ENCODE measurements at places on chromosomes 4 and X. TPM values are rescaled to one million over a fixed set of nuclear protein-coding genes. Genes with fewer than 3 reads are reported as not detected.

CHST7 gene
- total RNA-seq, result 10.0 TPM

CHIC1 gene
- total RNA-seq, result 10.4 TPM

DNA sequence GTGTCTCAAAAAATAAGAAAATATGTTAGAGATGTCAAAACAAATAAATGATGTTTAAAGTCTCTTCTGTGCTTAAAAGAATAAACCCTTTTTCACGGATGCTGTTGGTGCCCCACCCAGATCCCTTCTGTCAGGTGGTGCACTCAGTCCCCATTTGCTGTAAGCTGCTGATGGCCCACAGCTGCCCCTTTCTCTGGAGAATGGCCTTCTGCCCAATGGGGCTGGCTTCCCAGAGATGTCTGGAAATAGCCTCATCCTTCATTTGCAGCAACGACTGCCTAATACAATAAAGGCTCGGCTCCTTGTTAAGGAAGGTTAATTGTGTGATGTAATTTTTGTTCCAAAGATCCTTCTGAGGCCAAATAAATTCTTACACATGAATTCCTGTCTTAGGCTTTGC, 31.8 kb downstream of the ETNPPL start:
- no peak for DNase-seq

GRCh38 chr4:38160487-38161207, 200.4 kb downstream of the PTTG2 start:
- peak; percentile 98 for DNase-seq

N4BP2 gene
- 8.7 TPM for total RNA-seq

GRCh38 chr4:37717576-37717975, 31.4 kb upstream of the RELL1 start:
- peak; percentile 40 for DNase-seq

DNA sequence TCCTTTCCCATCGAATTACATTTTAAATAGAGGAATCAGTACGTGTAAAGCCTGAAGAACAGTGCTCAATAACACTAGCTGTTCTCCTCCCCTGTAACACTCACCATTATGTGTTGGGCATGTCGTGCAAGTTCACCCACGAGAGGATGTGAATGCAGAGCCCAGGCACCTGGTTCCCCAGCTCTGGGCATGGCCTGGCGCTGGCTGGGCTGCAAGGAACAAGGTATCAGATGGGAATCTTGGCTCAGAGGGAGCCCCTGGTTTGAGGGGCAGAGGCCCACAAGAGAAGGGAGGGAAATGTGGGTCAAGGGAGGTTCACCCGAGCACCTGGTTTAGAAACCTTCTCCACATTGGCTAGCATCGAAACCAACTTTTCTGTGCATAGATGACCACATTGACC, 41.7 kb upstream of the MTM1 start:
- DNase-seq, result no peak

GRCh38 chr4:38987491-38987890, 44.7 kb downstream of the TMEM156 start:
- DNase-seq, result no peak

- no peak for DNase-seq
Measured at GRCh38 chr4:13541720-13542576, 2.4 kb downstream of the NKX3-2 start.

DNA sequence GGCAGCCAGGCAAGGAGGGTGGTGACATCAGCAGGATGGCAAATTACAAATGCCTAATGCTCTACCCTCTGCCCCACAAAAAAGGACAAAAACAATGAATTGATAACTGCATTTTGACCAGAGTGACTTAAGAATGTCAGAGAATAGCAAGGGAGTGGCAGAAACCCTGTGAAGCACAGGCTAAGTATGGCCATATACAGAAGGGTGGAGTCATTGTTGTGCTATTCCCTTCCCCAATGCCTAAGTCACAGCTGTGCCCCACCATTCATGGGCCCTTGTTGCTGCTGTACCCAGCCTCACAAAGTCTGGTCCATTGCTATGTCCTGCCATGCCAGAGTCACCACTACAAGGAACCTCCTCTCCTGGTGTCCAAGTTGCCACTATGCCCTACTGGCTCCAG, 123.1 kb downstream of the NEK1 start:
- DNase-seq, result no peak

DNA sequence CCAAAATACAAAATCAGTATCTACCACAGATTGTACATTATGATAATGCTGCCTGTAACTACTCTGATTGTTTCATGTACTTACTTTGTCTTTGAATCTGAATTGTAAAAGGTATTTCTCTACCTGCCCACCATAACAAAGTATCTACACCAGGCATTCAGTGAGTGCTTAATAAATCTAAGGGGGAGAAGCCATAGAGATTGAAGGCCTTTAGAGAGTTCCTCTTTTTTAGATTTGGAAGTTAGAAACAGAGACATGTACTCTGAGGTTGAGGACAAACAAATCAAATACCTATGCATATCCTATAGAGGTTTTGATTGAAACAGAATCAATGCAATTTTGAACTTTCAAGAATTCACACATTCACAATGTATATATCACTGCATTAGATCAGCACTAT, 42.7 kb downstream of the SAT1 start:
- DNase-seq, result no peak

DNA sequence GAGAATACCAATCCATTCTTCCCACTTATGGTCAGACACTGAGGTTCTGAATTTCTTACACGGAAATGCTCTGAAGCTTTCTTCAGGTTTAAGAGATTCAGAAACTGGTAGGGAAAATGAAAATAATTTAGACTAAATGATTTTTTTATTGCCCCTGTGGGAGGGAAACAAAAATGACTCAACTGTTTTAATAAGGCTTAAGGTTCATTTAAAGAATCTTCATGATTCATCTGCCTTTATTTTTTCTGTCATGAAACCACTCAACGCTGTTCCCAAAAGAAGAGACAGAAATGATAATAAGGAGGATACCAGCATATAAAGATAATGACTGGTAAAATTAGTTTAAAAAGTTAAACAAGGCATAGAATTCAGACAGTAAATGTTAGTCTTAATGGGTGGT, 39.3 kb upstream of the FAM47B start:
- DNase-seq, result peak; percentile 32

IL13RA2 gene
- total RNA-seq, result 2.3 TPM

- DNase-seq, result no peak
Measured at GRCh38 chr4:54727346-54727745, 69.6 kb downstream of the KIT start.

- no peak for DNase-seq
Measured at GRCh38 chr4:57219431-57219830, 109.2 kb upstream of the IGFBP7 start.

GRCh38 chr4:8282134-8282641, 12.6 kb downstream of the HTRA3 start:
- no peak for DNase-seq

MAGEB17 gene
- total RNA-seq, result not detected

PDE6B gene
- total RNA-seq, result under 0.01 TPM

PCDH7 gene
- total RNA-seq, result 53.1 TPM

GPM6B gene
- 1.3 TPM for total RNA-seq

CT45A5 gene
- not detected for total RNA-seq

GRCh38 chrX:138996268-138996667, 284.8 kb upstream of the FGF13 start:
- no peak for DNase-seq

DNA sequence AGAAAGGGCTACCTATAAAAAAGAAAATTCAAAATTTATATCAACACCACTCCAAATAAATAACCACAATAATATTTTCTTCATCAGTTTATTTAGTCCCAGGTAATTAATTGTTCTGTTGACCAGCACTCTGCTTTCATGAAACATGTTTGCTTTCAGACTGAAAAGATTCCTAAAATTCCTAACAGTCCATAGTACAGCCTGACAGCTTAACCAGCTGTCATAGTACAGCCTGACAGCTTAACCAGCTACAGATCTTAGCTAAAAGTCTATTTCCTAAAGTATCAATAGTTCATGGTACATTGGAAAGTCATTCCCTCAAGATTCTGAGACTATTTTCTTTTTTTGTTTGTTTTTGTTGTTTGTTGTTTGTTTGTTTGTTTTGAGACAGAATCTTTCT, 144.1 kb upstream of the DDX53 start:
- no peak for DNase-seq

DNA sequence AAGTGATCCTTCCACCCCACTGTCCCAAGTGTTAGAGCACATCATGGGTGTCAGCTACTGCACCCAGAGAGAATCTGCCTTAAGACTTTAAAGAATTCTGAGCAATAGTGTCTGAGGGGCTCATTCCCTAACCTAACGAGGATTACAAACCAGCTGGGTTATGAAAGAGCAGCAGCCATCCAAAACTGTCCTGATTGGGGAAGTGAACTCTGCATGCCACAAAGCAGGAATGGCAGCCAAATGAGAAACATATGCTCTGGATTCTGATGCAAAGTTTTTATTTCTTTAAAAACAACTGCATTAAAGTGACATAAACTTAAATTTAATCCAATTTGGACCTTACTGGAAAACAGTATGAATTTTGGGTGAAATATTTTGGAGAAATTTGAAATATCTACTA, 103.2 kb downstream of the ANXA3 start:
- peak; percentile 62 for DNase-seq

CEP135 gene
- total RNA-seq, result 11.0 TPM

- no peak for DNase-seq
Measured at GRCh38 chr4:54819034-54819433, 161.3 kb downstream of the KIT start.

DNA sequence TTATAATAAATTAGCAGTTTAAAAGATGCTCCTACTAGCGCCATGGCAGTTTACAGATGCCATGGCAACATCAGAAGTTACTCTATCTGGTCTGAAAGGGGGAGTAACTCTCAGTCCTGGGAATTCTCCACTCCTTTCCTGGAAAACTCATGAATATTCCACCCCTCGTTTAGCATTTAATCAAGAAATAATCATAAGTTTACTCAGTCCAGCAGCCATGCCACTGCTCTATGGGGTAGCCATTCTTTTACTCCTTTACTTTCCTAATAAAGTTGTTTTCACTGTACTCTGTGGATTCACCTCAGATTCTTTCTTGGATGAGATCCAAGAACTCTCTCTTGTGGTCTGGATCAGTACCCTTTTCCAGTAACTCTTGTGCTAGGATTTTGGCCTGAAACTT, 52.3 kb downstream of the GUCY1B1 start:
- DNase-seq, result no peak

- DNase-seq, result no peak
Measured at GRCh38 chr4:60259781-60260180, 940.3 kb upstream of the ADGRL3 start.

- no peak for DNase-seq
Measured at GRCh38 chrX:108270280-108270679, 167.9 kb downstream of the COL4A6 start.

DNA sequence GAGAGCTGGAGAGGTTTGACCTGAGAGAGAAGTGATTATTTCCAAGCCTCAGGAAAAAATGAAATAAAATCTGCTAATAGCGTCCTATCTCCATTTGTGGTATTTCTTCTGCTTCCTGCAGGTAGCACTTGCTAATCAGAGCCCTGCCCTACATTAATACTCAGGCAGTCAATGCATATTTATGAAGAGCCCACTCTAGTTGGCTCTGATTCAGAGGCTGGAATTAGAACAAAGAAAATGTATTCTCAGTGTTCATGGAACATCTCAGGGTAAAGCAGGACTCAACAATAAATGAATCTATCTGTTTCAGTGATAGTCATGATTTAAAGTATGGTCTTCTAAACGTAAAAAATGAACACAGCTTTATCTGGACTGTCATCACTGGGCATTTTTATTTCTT, 1.4 kb upstream of the ATP8A1 start:
- no peak for DNase-seq

DNA sequence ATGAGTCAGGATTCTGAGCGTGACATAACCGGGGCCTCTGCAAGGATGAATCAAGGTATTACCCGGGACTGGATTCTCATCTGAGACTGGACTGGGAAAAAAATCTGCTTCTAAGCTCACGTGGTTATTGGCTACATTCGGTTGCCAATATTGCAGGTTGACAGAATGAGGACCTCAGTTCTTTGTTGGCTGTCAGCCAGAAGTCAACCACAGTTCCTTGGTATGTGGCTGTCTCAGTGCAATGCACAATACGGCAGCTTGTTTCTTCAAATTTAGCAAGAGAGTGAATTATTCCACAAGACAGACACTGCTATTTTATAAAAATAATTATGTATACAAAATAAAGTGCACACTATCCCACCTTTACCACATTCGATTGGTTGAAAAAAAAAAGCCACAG, 424.2 kb downstream of the KLHL4 start:
- DNase-seq, result no peak

- no peak for DNase-seq
Measured at GRCh38 chr4:157363360-157363759, 142.8 kb downstream of the GRIA2 start.

DNA sequence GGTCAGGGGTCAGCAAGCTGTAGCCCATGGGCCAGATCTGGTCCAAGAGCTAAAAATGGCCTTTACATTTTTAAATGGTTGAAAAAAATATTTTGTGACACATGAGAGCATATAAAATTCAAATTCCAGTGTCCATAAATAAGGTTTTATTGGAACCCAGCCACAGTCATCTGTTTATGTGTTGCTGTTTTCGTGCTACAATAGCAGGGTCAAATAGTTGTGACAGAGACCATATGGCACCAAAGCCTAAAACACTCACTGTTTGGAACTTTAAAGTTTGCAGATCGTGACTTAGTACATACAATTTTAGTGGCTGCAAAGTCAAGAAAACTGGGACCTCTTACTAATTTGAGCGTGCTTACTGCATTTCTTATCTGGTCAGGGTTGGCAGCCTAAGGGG, 29.2 kb downstream of the LAMP2 start:
- no peak for DNase-seq

IL15 gene
- total RNA-seq, result 11.6 TPM

DNA sequence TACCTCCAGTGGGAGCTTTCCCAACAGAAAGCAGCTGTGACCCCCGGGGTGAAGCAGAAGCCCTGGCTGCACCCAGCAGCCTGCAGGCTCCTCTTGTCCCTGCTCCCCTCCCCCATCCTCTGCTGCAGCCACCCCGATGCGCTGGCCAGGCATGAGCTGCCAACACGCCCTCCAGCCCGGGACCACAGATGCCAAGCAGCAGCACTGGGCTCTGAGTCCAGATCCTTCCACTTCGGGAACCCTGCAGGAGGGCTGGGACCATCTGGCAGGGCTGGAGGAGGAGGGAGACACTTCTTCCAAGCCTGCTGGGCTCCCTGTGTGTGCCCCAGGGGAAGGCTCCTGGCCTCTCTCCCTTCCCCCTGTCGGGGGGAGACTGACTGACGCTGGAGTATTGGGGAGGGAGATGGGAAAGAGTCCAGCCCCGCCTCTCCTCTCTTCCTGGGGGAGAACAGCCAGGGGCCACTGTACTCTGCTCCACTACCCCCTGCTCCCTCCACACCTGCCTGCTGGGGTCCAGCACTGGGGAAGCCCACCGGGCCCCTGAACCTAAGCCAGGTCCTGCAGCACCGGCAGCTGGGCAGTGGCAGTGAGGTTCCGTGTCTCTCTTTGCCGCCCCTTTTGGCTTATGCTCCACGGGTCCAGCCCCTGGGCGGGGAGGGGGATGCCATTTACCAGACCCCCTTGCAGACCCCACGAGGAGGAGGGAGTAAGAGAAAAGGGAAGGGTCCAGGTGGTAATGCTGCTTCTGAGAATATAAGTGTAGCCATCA, 55.7 kb downstream of the PPP2R2C start:
- DNase-seq, result no peak

- no peak for DNase-seq
Measured at GRCh38 chr4:57291911-57292310, 181.7 kb upstream of the IGFBP7 start.

GRCh38 chr4:139176302-139177048, 543 bp downstream of the ELF2 start:
- peak; percentile 91 for DNase-seq

All from fibroblast of villous mesenchyme (primary cell).